ENCODE measurements at places on chromosomes 7 and 10.

GRCh38 chr7:74498996-74499834 lies 45.5 kb downstream of the GTF2IRD1 start:
- no peak for DNase-seq

DNA sequence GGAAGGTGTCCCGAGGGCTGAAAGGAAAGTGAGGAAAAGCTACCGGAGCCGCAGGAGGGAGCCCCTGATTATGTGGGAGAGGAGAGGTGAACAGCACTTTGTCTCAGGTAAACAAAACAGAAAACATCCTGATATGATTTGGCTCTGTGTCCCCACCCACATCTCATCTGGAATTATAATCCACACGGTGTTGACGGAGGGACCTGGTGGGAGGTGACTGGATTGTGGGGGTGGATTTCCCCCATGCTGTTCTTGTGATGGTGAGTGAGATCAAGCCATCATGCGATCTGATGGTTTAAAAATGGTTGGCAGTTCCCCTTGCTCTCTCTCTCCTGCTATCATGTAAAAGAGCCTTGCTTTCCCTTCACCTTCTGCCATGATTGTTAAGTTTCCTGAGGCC lies 3.0 kb downstream of the POLD2 start:
- DNase-seq: no peak

DNA sequence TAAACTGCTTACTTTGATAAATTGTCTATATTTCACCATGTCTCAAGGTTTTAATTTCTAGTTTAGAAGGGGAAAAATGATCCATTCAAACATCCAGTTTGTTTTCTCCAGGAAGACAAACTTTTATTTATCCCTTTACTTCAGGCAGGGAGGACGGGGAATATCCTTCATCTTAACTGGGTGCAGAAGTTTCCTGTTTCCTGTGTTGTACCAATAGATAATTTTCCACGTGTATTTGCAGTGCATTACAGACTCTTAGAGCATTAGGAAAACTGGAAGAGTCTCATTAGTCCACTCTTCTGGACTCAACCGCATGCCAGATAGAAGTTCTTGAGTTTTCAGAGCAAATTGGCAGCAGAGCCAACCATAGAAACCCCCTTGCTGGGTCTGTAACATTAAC lies 39.4 kb upstream of the PIP4K2A start:
- DNase-seq: no peak

- DNase-seq: no peak
Measured at GRCh38 chr7:641269-641671, 85.2 kb upstream of the DNAAF5 start.

- DNase-seq: no peak
Measured at GRCh38 chr10:123581656-123582055, 84.5 kb upstream of the GPR26 start.

- no peak for DNase-seq
Measured at GRCh38 chr7:82029236-82029913, 259.5 kb upstream of the HGF start.

DNA sequence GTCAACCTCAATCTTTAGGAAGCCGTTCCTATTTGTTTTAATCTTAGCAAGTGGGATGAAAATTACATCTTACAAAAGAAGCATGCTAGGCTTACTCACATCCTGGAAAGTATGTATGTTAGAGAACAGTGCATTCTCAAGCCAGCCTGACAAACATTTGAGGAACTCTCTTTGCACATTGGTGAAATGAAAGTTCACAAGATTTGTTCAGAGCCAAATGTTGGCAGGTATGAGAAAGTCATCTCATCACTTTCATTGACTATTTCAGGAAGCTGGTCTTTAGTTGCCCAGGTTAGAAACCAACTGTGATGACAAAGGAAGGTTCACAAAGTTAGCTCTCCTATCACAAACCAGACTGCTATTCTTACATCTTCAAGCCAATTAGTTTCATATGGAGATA lies 57.1 kb downstream of the ABCB1 start:
- no peak for DNase-seq

- no peak for DNase-seq
Measured at GRCh38 chr10:47408606-47409005, 24.5 kb upstream of the ZNF488 start.

GRCh38 chr10:100982916-100983830 lies 4.1 kb downstream of the MRPL43 start:
- no peak for DNase-seq

GRCh38 chr10:92126100-92126650 lies 164.7 kb downstream of the CPEB3 start:
- DNase-seq: no peak

DNA sequence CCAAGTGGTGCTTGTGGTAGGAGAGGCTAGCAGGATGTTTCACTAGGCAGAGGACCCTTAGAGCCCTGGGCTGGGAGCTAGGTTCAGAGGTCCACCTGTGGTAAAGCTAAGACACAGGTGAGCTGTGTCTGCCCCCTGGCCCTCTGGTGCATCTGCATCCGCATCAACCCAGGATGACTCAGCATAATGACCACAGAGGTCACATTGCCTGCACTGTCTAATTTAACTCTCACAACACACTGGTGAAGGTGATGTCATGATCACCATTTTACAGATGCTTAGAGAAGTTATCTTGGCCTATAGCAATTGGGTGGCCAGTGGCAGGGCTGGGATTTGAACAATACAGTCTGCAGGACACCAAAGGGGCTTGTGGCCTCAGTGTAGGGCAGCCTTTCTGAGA lies 33.1 kb downstream of the HABP2 start:
- no peak for DNase-seq

DNA sequence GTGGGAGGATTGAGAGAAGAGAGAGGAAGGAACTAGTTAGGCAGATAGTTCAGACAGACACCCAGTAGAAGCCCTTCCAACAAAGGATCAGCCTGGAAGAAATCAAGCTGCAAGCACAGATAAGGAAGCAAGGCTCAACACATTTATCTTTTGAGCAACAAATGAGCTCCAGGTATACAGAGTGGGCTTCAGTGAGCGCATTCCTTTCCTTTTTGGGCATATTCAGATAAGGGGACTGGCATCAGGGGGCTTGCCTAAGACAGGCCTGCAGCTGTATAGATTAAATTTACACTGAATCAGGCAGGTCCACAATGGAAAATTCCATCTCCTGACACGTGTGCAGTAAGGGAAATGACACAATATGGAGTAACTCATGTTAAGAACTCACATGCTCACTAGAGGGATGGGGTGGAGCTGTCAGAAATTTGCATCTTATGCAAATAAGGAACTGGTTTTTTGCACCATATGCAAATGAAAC lies 147.2 kb downstream of the AKR1D1 start:
- DNase-seq: no peak

DNA sequence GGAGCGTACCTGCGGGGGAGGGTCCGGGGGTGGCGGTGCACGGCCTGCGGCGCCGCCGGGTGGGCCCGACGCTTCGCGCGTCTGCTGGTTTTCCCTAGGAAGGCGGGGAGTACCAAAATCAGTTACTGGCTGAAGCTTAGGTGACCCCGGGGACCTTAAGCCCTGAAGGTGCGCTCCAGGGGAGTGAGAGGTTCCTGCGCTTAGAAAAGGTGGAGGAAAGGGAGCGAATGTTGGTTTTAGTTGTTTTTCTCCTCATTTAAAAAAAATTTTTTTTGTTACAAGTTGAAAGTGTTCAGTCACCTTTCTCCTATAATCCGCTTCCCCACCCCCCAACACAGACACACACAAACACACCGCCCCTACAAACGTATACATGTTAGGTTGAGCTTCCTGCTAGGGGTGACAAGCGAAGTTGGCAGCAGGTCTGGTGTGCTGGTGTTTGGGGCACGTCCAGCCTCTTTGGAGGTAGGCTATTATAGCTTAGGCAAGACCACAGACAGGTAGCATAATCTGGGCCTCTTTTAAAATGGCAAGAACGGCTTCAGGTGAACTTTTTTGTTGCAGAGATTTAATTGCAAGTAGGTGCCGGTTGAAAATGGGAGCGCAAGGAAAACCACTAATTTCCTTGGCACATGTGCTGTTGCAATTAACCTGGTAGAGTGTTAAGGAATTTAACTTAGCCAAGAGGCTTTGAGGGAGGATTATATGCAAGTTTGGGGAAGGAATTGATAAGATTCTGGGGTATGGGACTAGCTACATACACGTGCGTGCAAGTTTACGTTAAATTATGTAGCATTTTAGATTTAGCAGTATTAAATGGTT lies 945 bp downstream of the ADD3 start:
- peak; percentile 35 for DNase-seq

DNA sequence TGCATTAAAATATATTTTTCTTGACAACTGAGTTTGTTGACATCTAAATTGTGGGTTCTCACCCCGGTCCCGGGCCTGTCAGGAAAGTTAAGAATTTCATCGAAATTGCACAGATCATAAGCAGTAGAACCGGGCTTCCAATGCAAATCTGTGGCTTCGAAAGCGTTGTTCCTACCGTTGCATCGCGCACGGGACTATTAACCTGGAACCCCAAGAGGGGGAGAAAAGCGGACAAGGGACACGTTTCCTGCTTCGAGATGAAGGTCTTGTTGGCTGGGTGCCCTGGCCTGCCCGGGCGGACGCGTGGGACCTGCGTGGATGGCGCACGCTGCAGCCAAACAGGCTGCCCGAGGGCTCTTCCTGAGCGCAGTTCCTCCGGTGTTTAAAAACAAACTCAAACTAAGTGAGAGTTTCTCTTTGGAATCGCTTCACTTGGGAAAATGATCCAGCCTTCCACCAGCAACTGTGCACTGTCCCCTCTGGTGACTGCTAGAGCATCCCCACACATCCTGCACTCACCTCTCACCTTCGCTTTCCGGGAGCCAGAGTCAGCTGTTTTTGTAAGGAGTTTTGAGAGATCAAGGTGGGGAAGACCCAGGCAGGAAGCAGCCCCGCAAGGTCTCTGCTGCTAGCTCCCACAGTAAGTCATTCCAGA lies 5.1 kb upstream of the TBX20 start:
- no peak for DNase-seq

DNA sequence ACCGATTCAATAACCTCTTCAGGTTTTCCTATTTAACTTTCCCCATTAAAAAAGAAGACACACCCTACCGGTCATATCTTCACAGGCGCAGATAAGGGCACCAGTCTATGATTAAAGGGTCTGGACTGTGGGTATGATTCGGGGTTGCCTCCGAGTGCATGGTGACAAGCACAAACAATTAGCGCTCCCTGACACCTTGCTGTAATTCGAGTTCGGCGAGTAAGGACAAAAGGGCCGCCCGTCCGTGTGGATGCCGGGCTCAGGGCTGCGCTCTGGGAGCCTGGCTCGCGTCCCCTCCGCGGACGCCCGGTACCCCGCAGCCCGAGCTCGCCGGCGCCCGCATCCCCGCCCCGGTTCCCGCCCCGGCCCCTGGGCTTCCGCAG lies 111.9 kb upstream of the RHEB start:
- peak; percentile 7 for DNase-seq

GRCh38 chr10:47020471-47020870 lies 109.2 kb downstream of the PTPN20 start:
- no peak for DNase-seq

- DNase-seq: no peak
Measured at GRCh38 chr7:134060874-134061273, 66.3 kb upstream of the LRGUK start.

DNA sequence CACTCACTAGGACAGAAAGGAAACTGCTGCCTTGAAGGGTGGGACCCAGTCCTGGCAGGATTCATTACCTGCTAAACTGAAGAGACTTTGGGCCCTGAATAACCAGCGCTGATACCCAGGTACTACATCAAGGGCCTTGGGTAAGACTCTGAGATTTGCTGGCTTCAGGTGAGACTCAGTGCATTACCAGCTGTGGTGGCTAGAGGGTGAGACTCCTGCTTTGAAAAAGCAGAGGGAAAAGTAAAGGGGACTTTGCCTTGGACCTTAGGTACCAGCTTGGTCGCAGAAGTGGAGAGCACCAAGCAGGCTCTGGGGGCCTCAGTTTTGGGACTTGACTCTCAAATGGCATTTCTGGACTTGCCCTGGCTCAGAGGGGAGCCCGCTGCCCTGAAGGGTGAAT lies 673.3 kb downstream of the NXPH1 start:
- no peak for DNase-seq

DNA sequence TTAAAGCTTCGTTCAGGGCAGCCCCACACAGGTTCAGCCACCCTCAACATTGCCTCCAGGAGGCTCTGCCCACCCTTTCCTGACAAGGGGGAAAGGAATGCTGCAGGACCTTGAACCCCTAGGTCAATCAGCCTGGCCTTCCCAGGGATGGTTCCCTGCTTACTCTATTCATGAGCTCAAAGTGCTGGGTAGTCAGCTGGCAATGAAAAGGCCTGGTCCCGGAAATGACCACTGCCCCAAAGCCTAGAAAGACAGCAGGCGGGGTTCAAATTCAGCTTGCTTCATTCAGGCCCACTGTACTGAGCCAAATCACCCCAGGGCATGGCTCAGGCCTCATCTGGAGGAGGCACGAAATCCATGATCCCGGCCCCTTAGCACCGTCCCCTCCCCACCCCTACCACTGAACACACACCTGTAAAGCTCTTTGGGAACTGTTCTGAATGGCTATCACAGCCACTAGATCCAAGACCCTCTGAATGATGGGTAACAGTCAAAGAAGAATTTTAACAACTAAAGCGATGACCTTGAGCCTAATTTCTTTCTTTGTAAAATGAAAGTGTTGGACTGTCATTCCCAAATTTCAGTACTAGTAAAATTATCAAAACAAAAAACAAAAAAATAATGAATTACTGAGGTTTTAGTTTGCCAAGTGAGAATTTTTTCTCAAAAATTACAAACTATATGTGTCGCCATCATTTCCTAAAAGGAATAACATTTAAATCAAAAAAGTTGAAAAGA lies 1.0 kb downstream of the URGCP start:
- DNase-seq: no peak

GRCh38 chr10:89857431-89858042 lies 156.1 kb downstream of the KIF20B start:
- DNase-seq: no peak

GRCh38 chr10:33930079-33930478 lies 595.6 kb upstream of the NRP1 start:
- no peak for DNase-seq

DNA sequence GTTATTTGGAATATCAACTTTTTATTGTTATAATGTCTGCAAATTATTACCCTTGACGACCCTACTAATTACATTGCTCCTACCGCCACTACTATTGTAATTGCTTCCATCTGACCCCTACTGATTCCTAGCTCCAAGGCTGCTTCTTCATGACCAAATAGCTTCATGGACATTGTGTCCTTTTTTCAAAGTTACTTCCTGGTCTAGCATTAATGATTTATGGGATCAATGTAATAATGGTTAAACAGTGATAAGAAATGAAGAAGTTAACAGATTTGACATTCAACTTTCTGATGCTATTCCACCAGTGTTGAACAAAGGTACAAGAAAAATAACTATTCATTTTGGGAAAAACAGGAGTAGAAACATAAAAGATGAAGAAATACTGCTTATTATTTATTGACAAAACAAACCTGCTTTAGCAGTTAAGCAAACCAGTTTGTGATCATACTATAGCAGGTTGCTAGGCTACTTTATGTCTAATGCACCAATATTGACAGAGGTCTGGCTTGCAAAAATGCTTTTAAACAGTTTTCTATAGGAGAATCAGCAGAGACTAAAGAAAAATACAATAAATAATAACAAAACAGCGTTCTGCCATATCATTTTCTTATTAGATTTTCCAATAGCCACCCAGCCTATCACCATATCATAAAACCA lies 125.8 kb downstream of the PCLO start:
- DNase-seq: no peak

- no peak for DNase-seq
Measured at GRCh38 chr7:104032486-104032885, 43.0 kb upstream of the RELN start.

GRCh38 chr7:47581804-47582763 lies at the start of gene TNS3:
TSS of gene TNS3 (minus strand) at chr7:47582111. CDS start at chr7:47439636, 142,475 bp downstream.
- no peak for DNase-seq

- no peak for DNase-seq
Measured at GRCh38 chr7:18861514-18862118, 255.8 kb downstream of the TWIST1 start.

GRCh38 chr7:927031-927671 lies 27.3 kb downstream of the ADAP1 start:
- DNase-seq: no peak

Data from activated T-cell treated with anti-CD3 and anti-CD28 coated beads for 4 hours (primary cell).